ENCODE measurements at places on chromosomes 7 and 10.

GRCh38 chr10:132299371-132300336 is 8.1 kb downstream of the STK32C start:
- no peak for DNase-seq

GRCh38 chr7:156820445-156821063 is 72.4 kb downstream of the LMBR1 start:
- DNase-seq: no peak

DNA sequence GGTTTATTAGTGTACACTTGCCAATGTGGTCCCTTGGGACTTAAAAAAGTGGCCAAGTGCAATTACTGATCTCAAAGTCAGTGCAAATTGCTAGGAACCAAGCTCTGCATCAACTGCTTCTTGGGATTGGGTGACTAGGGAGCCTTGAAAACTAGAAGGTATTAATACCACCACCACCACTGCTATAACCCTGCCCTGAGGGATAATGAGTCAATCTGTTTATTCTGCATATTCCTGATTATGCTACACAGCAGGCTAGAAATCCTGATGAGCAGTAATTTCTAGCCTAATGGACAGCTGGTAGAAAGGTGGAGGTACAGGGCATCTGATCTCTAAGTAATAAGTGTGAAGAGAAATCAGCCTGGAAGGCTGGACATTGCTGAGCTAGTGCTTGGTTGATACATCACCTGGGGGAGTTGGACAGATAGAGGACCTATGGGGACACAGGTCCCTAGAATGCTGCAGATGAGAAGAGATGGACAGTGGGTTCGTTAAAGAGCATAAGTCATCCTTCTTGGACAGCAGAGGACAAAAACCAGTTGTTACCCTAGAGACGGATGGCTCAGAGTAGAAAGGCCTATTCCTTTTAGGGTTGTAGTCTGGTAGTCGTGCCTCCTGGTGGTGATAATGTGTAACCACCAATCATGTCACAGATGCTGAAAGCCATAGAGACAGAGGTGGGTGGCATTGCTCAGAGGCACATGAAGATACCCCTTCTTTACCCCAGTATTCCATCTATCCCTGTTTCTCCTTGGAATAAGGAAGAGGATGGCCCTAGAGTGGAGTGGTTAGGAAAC is 554.8 kb downstream of the SORCS1 start:
- DNase-seq: no peak

- DNase-seq: no peak
Measured at GRCh38 chr7:94529516-94529915, 19.9 kb downstream of the CASD1 start.

DNA sequence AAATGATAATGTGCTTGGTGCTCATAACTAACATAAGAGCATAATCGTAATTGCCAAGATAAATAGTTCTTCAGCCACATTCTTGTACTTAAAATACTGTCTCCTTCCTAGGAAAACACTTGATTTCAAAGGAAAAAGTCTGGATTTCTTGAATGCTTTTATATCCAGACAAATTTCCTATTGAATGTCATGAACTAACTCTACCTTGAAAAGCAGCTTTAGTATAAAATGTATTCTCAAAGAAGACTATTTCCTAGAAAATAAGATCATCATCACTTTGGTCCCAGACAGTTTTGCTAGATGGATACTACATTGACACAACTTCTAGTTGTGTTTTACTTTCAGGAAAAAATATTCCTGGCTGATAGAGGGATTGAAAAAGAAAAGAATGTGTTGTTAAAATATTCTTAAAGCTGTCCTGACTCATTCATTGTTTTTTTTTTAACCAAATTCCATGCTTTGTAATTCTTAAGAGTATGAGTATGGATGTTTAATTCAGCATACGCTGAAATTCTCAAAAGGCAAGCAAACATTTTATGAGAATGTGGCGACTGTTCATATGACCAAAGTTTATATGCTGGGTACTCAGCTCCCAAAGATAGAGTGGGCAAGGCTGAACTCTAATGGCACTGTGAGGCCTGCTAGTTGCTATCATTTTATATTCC is 106.1 kb downstream of the PPP1R3A start:
- no peak for DNase-seq

DNA sequence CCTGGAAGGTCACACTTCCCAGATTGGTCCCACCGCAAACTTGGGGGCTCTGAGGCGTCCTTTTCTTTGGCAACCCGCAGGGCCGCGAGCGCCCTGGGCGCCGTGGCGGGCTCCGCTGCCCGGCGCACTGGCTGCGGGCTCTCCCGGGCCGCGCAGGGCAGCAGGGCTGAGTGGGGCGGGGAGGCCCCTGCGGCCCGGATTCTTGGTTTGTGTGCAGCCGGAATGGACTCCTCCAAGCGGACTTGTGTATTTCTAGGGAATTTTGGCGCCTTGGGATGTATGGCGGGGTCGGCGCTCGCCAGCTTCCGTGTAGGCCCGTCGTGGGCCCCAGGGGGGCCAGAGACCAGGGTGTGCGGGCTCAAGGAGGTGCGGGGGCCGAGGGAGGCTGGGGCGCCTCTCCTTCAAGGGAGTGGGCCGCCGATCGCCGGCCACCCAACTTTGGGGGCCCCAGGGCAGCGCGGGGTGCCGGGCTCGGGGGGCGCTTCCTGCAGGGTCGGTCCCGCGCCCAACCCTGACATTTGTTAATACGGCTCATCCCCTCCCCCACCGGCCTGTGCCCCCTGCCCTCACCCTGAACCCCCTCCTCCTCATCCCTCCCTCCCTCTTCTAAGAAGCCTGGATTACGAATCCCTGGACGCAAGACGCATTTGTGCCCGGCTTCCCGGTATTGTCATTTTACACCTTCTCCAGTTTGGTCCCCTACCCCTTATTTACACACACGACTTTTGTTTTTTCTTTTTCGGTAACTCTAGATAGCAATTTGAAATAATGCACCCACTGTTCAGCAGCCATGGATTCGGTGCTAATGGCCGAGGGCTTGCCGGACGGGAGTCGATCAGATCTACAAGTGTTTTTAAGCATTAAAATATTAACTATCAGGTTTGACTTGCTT is 2.5 kb downstream of the TCF7L2 start:
- DNase-seq: peak; percentile 70

- DNase-seq: no peak
Measured at GRCh38 chr10:129914153-129914855, 49.8 kb downstream of the EBF3 start.

GRCh38 chr10:36324831-36325230 is 682.7 kb upstream of the FZD8 start:
- DNase-seq: no peak

DNA sequence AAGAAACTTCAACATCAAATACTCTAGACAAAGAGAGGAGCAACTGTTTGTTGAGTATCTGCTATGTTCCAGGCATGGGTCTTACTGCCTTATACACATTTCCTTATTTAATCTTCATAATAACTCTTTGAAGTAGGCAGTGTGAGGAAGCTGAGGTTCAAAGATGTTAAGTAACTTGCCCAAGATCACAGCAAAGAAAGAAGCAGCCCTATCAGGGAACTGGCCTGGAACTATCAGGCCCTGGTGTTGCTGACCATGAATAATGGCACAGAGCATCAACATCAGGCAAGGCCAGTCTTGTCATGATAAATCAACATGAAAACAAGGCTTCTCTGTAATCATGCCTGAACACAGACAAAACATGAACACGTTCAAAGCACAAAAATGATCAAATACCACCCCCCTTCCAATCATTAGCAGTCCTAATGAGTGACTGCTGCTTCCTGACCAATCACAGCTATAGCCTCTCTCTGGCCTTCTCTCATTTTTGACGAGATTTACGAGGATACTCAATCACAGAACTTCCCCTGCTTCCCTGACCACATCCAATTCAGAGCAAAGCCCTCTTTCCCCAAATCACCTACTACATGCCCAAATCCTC is 2.3 kb downstream of the GSDME start:
- DNase-seq: no peak

DNA sequence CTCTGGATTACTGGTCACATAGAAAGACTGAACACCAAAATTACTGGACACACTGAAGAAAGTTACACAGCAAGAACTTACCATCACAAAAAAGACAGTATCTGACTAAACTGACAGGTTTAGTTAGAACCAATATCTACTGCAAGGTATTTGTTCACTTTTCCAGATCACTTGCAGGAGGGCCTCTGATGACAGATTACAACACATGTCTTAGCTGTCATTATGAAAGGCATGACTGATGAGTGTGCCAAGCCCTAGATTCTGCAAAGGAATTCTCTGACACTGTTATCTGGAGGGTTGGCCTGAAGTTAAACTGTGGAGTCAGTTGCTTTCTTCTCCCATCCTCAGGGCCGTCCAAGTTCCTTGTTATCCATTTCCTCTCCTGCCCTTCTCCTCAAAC is 242.7 kb downstream of the KIF20B start:
- DNase-seq: no peak

GRCh38 chr10:102670871-102671434 is 26.7 kb downstream of the TRIM8 start:
- DNase-seq: no peak

- no peak for DNase-seq
Measured at GRCh38 chr10:87589645-87590051, 70.0 kb upstream of the PAPSS2 start.

DNA sequence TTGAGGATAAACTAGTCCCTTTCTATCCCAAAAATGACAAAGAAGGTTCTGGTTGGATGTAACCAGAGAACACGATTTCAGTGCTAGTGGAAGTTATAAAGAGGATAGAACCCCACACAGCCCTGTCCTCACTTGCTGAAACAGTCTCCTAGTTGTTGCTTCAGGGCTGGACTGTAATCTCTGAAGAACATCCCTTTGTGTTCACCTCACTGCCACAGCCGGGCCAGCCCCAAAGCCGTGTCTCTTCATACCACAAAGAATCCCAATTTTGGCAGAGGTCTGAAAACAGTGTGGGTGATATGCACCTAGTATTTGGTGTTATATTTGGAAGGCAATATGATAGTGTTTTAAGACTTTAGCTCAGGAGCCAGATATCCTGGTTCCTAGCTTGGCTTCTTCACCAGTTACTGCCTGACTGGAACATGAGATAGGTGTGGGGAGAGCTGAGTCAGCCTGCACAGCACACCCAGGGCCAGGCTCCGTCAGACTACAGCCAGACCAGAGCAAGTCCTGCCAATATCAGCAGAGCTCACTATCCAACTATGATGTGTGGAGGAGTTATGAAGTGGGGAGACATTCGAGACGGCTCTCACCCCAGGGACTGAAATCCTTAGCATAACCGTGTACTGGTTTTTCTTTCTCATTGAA is 21.2 kb downstream of the CYP3A4 start:
- DNase-seq: peak; percentile 58

- DNase-seq: no peak
Measured at GRCh38 chr10:35778306-35778705, 136.2 kb upstream of the FZD8 start.

- no peak for DNase-seq
Measured at GRCh38 chr7:123757095-123757494, 8.3 kb upstream of the WASL start.

Data from right forelimb (tissue), 1 donor.